ENCODE measurements at places on chromosomes 2 and 18.

GRCh38 chr18:11310476-11311086 lies 161.2 kb upstream of the PIEZO2 start:
- peak; percentile 13 for DNase-seq

- DNase-seq, result no peak
Observed at GRCh38 chr2:233816771-233817170, 37.6 kb downstream of the HJURP start.

GRCh38 chr2:88747990-88748389 lies 56.5 kb downstream of the RPIA start:
- no peak for DNase-seq

DNA sequence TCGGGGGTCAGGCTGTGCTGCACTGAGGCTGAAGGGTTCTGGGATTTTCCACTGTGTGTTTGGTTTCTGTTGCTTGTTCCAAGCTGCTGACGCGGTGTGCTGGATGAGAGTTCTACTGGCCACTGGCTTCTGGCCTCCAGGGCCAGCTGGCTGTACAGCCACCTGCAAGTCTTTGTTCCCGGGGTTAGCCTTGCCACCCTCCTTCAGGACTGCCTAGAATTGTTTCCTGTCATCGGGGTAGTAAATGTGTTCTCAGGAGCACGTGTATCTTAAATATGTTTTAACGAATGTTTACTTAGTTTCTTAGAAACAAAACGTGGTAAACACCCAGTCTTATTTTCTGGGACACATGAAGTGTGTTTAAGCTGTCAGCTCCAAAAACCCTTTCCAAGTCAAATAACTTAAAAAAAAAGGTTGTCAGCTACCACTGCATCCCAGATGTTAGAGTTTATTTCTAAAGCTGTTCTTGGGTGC lies 231.2 kb downstream of the AGAP1 start:
- no peak for DNase-seq

DNA sequence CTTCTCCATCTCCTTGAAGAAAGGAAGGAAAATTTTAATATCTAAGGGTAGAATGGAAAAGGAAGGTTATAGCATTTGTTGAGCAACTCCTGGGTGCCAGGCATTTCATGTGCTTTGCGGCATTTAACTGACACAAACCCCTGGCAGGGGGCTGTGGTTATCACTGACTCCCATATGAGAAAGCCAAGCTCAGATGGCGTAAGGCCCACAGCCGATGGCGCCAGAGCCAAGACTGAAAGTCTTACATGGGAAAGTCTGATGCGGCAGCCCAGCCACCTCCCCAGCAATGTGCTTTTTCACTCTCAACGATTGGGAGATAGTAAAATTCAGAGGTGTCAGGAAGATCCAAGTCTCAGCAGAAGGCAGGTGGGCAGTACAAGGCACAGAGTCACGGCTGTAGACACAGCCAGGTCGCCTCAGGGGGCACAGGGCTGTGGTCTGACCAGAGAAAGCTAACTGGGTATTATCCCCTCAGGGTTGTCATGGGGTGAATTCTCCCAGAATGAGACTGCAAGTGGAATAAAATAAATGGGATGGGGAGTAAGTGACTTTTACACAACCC lies 324.2 kb upstream of the NCKAP5 start:
- no peak for DNase-seq

DNA sequence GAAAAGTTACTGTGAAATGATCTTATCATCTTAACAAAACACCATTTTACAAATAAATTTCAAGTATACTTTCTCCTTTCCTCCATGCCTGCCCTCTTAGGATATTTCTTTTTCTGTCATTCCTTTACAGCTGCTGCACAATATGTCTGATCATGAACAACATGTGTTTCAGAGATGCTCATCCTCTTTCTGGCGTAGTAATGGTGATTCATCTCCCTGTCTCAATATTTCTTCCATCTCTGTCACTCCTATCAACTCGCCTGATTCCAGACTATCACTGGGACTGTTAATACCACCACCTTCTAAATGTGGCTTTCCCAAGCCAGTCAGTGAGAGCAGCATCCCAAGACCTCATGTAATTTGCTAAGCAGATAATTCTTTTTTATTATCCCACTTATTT lies 290.5 kb downstream of the GULP1 start:
- no peak for DNase-seq

DNA sequence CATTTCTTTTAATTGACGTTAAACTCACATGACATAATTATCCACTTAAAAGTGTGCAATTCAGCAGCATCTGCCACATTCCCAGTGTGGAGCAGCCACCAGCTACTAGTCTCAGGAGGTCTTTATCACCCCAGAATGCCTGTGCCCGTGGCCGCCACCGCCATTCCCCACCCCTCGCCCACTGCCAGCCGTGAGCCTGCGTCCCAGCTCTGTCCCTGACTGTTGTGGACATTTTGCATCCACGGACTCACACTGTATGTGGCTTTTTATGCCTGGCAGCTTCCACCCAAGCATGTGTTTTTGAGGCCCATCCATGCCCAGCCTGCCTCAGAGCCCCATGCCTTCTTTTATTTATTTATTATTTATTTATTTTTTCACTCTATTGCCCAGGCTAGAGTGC lies 9.2 kb downstream of the BOK start:
- DNase-seq, result no peak

- DNase-seq, result peak; percentile 24
Observed at GRCh38 chr2:166365803-166366420, 9.8 kb downstream of the SCN9A start.

DNA sequence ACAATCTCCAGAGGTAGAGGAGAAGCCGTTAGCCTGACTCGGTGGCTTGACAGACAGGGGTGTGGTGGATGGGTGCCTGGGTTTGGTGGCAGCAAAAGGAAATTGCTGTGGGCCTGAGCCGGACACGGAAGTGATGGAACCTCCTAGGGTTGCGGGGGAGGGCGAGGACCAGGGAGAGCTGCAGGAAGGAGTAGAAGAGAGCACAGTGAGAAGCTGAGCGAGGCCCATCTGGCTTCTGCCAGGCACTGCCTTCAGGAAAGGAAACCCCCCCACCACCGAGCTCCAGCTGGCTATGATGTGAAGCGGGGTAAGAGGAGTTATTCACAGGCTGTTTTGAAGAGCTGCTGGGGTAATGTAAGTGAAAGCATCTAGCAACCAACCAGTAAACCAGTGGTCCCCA lies 134.6 kb downstream of the TSN start:
- DNase-seq, result no peak

DNA sequence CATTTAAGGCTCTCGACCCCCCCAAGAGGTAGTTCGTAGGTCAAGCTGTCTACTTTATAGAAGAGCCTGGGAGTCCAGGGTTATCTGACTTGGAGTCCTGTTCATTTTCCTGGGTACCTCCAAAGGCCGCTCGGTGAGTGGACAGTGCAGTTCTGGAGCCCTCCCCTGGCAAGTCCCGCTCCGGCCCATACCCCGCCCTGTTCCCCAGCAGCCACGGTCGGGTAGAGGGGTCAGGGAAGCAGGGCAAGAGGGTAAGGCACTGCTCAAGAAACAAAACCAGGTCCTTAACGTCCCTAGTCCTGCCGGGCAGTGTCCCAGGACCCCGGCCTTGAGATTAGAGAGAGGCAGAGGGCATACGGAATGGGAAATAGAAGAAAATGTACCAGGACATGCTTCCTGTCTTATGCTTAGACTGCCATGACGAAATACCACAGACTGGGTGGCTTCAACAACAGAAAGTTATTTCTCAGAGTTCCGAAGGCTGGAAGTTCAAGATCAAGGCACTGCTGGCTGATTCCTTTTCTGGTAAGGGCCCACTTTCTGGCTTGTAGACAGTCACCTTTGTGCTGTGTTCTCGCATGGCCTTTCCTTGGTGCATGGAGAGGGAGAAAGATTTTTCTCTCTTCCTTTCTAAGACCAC lies 5.4 kb upstream of the HPCAL1 start:
- DNase-seq, result no peak

GRCh38 chr2:105821428-105822125 lies 76.9 kb downstream of the NCK2 start:
- no peak for DNase-seq

DNA sequence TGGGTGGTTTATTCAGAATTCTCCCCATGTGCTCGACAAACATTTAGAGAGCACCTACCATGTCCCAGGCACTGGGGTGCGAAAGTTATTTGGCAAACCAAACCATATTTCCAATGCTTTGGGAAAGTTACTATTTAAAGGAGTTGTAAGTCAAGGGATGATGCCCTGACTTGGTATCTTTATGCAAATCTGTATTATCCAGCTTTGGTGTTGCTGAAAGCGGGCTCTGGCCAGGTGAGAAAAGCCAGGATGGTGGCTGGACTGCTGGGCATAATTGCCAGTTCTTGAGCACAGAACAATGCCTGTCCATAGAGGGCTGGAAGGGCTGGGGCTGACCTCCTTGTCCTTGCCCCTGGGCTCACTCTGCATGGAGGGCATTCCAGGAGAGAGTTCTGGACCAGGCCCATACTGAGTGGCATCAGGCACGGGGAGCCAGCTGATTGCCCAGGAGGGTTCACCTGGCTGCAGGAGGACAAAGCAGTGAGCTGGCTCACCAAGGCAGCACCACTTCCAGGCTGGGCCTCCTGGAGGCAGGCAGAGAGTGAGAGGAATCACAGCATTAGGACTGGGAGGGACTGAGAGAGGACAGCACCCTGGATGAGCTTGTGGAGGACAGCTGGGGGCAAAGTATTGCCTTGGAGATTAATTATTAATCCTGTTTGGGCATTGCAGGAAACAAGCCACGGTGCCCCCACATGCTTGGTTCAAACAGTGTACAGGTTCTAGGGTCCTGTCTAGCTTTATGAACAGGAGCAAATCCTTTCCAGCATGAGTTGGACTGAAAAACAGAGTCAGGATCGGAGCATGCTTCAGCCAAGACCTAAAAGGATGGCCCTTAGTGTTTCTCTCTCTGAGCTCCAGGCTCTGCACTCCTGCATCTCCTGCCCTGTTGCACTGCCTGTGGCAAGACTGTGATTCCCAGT lies 7.1 kb downstream of the KHK start:
- no peak for DNase-seq

DNA sequence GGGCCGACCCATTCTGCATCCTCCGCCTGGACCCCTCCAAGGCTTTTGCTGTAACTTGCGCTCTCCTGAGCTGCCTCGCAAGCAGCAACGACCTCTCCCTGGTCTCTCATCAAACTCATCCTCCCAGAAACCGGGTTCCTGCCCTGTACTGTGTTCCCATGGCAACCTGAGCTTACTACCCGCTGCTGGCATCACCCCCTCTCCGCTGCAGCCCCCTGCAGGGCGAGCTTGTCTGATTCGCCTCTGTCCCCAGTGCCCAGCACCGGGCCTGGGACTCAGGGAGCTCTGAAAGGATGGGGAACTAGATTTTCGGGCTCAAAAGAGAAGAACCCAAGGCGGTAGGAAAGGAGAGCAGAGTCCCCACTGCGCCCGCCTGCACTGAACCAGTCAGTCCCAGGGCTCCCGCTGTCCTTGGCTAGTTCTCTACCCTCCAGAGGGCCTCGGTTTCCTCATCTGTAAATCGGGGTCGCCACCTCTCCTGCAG lies 463 bp downstream of the HS1BP3 start:
- peak; percentile 61 for DNase-seq

- no peak for DNase-seq
Observed at GRCh38 chr2:56335101-56335500, 151.3 kb downstream of the CCDC85A start.

DNA sequence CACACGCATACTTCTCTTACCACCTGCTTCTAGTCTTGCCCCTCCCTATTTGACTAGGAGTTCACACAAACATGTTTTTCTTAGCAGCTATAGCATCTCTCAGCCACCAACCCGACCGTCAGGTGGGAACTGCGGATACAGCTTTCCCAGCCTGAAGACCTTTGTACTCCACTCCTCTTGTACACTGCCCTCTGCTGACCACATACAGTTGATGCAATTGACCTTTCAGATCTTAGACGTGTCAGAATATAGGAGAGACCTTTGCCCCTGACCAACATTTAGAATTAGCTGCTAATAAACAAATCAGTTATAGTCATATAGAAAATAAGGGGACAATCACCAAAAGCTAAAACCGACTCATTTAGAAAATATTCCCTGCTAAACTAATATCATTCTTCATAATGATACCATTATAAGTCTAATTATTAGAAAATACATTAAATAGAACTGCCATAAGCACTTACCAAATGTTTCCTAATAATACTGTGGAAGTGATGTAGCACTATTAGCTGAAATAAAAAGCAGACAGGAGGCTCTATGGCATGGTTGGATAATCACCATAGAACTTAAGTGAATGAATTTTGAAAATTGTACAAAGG lies 208.4 kb downstream of the RAD51AP2 start:
- DNase-seq, result peak; percentile 81

GRCh38 chr2:158487419-158487818 lies 30.7 kb downstream of the PKP4 start:
- DNase-seq, result no peak

DNA sequence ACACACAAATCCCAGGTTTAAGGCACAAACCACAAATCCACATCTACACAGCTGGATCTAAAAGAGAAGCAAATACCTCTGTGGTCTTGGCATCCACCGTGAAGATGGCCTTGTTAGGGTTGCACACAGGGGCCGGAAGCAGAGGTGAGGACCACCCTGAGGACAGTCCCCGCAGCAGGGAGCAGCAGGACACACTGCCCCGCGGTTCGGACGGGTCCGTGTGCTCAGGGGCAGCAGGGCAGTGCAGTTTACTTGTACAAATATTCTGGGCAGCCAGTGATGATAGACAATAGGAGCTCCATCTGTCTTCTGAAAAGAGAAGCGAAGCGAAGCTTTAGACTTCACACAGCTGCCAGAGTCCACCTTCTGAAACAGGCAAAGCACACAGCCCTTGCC lies 8.8 kb downstream of the PASK start:
- DNase-seq, result no peak

DNA sequence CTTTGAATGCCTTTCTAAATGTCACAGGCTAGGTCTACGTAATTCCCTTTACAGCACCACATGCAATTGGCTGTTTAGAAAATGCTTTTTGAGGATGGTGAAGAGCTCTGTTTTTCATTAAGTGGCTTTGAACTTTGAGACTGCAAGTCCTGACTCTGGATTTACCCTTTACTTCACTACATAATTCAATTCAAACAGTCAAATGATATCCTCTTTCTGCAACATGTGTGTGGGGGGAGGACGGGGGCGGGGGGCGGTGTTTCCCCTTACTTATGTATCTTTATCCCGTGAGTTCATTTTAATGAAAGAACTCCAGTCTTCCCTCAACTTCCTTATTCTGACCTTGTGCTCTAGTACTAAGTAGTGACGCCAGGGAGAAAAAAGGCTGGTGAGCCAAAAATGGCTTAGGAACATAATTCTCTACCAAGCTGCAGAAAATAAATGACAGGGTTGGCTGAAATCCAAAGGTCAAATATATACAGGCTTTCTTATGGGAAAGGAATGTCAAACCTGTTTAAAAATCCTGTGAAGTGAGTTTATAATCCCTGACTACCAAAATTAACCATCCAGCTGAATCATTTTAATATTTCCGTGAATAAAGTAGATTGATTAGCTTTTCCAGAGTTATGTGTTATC lies 119.6 kb downstream of the SLC8A1 start:
- DNase-seq, result peak; percentile 19

Measured in A549 (cell line).